ENCODE measurements at places on chromosomes 5 and 9. TPM values are rescaled to one million over a fixed set of nuclear protein-coding genes. Genes with fewer than 3 reads are reported as not detected.

The NELFB gene
- 45.1 TPM for total RNA-seq

The EIF4EBP3 gene
- 1.5 TPM for total RNA-seq

The BASP1 gene
- total RNA-seq: 273 TPM

The LHX6 gene
- total RNA-seq: 1.1 TPM

The NR5A1 gene
- 0.09 TPM for total RNA-seq

The PFN3 gene
- not detected for total RNA-seq

The HAUS6 gene
- total RNA-seq: 28.5 TPM

The PDE8B gene
- 1.7 TPM for total RNA-seq

The PCDHGB2 gene
- 0.13 TPM for total RNA-seq

The PCDHA4 gene
- total RNA-seq: 2.2 TPM

The SPATA31E1 gene
- total RNA-seq: not detected

The SAPCD2 gene
- 22.7 TPM for total RNA-seq

The CAPSL gene
- not detected for total RNA-seq

The CTNNAL1 gene
- total RNA-seq: 56.4 TPM

The RASA1 gene
- 17.1 TPM for total RNA-seq

The PCDHA9 gene
- total RNA-seq: not detected

The SLC6A19 gene
- 0.08 TPM for total RNA-seq

The CARTPT gene
- not detected for total RNA-seq

The LRRC26 gene
- total RNA-seq: 1.2 TPM

The ADAMTSL2 gene
- total RNA-seq: not detected

The OR1Q1 gene
- not detected for total RNA-seq

The TSC1 gene
- total RNA-seq: 15.2 TPM

The ANKRD31 gene
- 0.08 TPM for total RNA-seq

The WASHC1 gene
- total RNA-seq: 10.8 TPM

The NOL6 gene
- 69.2 TPM for total RNA-seq

The SLC1A3 gene
- not detected for total RNA-seq

The PRRT1B gene
- total RNA-seq: not detected

The LRRC19 gene
- total RNA-seq: not detected

The IFNA21 gene
- total RNA-seq: not detected

The CCL28 gene
- 0.23 TPM for total RNA-seq

The PCDHGA1 gene
- 0.31 TPM for total RNA-seq

The SURF1 gene
- total RNA-seq: 50.3 TPM

The IFNB1 gene
- total RNA-seq: not detected

The C5orf63 gene
- 3.8 TPM for total RNA-seq

The RNF14 gene
- total RNA-seq: 69.3 TPM

The TEK gene
- 0.11 TPM for total RNA-seq

The TAF11L5 gene
- not detected for total RNA-seq

The FAM221B gene
- total RNA-seq: not detected

The DAB2 gene
- 9.2 TPM for total RNA-seq

The GBA2 gene
- total RNA-seq: 27.0 TPM

The UBAP1 gene
- total RNA-seq: 47.0 TPM

The TAF11L2 gene
- total RNA-seq: not detected

The HAND1 gene
- total RNA-seq: 0.23 TPM

The ITGA2 gene
- total RNA-seq: 17.6 TPM
